ENCODE measurements at places on chromosomes 6 and 20.

GRCh38 chr6:28137505-28137981, 4.1 kb upstream of the ZKSCAN8 start:
- peak; percentile 66 for DNase-seq

- DNase-seq, result no peak
Measured at GRCh38 chr20:48761874-48762273, 65.9 kb downstream of the PREX1 start.

- no peak for DNase-seq
Measured at GRCh38 chr20:11277170-11277569, 603.4 kb upstream of the JAG1 start.

- DNase-seq, result no peak
Measured at GRCh38 chr20:24109008-24109407, 120.4 kb upstream of the GGTLC1 start.

DNA sequence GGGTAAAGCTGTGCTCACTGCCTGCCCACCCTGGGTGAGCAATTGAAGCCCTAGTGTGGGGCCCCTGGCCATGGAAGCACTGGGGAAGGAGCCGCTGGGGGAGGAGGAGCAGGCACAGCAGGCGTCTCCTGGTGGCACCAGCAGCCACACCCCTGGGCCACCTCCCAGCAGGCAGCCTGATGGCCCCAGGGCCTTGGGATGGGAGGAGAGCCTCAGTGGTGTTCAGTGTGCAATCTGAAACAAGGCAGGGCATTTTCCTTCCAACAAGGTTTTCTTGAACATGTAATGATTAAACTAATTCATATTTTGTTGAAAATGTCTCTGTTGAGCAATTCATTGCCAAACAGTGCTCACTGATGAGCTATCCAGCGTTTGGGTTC, 151.0 kb downstream of the ZDHHC14 start:
- DNase-seq, result no peak

DNA sequence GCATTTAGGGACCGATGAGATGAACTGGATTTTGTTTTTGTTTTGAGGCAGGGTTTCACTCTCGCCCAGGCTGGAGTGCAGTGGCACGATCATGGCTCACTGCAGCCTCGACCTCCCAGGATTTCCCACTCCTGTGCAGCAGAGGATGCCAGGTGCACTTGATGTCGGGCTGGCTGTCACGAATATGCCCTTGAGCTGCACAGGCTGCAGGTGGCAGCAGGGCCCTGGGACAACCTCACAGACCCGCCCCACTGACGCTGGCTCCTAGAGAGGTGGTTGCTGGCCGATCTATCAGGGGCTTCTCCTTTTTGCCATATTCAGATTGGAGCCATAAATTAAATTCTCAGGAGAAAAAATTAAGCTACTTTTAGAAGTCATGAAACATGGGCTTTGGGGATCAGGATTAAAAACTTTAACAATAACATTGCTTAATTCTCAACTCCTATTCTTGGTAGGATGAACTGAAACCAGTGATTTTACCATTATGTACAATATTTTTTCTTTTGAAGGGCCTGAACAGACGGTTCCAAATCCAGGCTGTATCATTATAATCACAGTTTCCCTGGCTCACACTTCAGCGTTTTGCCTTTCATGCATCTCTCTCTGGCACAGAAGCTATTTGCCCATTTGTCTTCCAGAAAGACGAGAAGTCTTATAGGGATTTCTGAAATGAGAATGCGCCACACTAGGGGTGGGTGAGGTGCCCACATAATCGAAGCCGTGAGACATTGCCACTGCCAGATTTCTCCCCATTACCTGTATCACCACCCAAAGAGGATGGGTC, 32.4 kb downstream of the NQO2 start:
- DNase-seq, result no peak

GRCh38 chr6:36032261-36032660, 4.7 kb downstream of the MAPK14 start:
- no peak for DNase-seq

DNA sequence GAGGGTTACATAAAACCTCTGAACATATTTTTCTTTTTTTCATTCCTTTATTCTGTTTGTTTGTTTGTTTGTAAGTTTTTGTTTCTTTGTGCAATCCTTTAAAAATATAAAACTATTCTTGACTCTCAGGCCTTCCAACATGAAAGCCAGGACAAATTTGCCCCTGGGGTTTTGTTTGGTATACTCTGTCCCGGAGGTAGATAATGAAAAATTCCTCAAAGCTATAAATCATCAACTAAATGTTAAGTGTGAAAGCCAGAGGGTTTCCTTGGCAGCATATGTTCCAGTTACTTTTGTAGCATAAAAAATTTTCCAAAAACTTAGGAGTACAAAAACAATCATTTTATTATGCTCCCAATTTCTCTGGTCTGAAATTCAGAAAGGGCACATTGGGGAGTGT, 1084.3 kb upstream of the GJE1 start:
- no peak for DNase-seq

DNA sequence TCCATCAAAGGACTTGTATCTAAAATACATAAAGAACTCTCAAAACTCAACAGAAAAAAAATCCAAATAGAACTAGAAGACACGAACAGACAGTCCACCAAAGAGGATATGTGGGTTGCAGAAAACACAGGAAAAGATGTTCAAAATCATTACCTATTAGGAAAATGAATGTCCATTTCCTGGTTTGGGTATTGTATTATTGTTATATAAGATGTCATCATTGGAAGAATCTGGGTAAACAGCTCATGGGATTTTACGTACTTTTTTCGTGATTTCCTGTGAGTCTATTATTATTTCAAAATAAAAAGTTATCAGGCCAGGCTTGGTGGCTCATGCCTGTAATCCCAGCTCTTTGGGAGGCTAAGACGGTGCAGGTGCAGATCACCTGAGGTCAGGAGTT, 9.2 kb upstream of the PI16 start:
- no peak for DNase-seq
